Urinary bladder (tissue), 4 donors: ENCODE measurements at places on chromosomes 11 and 22. TPM values are rescaled to one million over a fixed set of nuclear protein-coding genes. Genes with fewer than 3 reads are reported as not detected.

DNA sequence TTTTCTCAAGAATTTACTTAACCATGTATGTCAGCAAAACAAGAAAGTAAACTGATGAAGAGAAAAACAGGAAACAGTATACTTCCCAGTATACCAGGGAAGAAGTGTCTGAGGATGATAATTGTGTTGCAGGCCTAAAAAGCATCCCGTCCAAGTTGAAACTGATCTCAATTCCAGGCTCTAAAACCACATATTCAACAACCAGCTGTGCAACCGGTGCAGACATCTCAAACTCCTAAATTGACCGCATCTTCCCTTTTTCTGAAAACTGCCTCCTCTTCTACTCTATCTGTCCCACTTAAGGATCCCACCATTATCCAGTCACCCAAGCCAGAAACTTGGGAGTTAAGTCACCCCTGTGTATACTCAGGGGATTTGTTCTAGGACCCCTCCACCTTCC lies 47.2 kb downstream of the CCDC83 start:
- no peak for DNase-seq

GRCh38 chr11:13277768-13278608 lies at the start of gene BMAL1:
BMAL1 (plus strand) TSS chr11:13277790; CDS start chr11:13354309, 76,519 bp downstream.
- DNase-seq = no peak

PARVB gene
- total RNA-seq = 11.2 TPM

- no peak for DNase-seq
Observed at GRCh38 chr11:45647329-45647728, 18.1 kb downstream of the CHST1 start.

SLC25A18 gene
- total RNA-seq = not detected

DNA sequence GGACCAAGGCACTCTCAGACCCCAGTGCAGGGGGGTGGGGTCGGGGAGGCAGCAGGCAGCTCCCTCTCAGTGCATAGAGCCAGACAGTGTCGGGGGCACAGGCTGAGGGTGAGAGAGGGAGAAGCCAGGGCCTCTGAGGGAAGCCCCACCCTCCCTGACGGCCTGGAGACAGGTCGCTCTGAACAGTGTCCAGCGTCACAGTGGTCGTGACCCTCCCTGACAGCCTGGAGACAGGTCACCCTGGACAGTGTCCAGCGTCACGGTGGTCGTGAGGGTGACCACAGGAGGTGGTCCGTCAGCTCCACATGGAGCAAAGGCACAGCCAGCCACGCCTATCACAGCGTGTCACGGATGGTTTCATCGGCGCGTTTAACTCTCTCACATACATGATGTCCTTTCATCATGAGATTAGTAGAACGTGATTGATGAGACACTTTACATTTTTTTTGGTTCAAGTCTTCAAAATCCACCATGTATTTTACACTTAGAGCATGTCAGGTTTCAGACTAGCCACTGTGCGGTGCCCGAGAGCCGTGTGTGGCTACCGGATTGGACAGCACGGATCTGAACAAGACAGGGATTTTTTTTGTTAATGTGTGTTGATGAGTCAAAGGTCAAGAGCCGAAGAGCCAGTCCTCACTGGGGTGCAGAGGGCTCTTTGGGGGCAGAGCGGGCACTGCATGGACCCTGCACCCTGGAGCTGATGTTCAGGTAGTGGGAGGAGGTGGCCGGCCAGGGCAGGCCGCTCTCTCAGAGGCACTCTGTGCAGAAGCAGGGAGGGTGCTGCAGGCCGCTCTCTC lies 23.9 kb upstream of the PANX2 start:
- no peak for DNase-seq

DNA sequence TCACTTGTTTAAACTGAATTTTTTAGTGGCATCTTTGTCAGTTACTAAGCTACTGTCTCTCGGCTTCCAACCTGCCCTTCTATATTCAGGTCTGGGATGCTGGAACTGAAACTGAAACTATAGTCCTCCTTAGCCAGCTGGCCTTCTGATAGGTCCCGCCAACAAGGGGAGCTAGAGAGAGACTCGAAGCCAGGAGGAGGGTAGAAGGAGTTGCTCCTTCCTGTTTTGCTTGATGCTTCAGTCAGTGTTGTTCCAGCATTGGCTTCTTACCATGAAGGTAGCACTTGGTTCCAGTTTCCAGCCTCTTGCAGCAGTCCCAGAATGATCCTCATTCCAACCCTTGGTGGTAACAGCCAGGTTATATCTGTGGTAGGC lies 32.9 kb upstream of the HORMAD2 start:
- no peak for DNase-seq

DNA sequence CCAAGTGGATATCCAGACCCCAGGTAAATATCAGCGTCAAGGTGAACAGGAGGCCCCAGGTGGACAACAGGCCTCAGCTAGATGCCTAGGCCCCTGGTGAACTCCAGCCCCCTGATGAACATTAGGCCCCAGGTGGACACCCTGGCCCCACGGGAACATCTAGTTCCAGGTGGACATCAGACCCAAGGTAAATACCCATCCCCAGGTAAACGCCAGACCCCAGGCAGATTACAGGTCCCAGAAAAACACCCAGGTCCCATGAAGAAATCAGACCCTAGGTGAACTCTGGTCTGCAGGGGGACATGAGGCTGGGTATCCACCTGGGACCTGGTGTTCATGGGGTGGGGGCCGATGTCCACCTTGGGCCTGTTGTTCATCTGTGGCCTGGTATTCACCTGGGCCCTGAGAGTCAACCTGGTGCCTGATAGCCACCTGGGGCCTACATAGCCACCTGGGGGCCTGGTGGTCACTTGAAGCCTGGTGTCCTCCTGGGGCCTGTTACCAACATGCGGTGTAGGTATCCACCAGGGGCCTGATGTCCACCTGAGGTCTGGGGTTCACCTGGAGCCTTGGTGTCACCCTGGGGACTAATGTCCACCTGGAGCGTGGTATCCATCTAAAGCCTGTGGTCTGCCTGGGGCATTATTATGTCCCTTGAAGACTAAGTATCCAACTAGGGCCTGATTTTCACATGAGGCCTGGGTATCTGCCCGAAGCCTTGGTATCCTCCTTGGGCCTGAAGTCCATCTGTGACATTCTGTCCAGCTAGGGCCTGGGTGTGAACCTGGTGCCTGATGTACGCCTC lies 56.8 kb upstream of the SEPTIN5 start:
- no peak for DNase-seq

DNA sequence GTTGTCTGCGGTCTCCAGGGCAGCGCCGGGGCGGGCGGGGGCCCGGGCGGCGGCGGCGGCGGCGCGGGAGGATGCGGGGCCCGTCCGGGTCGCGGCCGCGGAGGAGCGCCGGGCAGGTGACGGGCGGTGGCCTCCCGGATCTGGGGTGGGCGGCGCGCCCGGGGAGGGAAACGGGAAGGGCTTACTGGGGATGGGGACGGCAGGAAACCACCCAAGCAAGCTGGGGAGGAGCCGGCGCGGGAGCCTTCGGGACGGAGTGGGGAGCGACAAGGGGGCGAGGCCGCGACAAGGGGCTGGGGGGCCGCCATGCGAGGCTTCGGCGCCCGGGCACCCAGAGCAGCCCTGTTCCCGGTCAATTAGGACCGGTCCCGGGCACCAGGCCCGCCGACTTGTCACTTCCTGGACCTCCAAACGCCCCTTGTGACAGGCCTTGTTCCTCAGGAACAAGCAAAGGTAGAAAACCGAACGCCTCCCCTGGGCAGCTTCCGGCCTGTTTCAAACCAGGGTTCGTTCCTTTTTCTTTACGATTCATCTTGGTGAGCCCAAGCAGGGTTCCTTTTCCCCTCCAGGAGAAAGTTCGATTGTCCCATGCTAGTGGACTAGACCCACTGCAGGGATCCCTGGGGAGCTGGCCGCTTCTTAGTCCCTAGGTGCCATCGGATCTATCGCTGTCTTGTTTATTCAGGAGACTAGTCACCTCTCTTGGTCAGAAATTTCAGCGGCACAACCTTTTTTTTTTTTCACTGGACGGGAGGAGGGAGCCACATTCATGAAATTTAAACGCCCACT lies 492 bp downstream of the JHY start:
- peak; percentile 39 for DNase-seq

KCNJ1 gene
- not detected for total RNA-seq

OR51G1 gene
- not detected for total RNA-seq

GRCh38 chr22:41001722-41002122 lies 50.5 kb downstream of the RBX1 start:
- DNase-seq = peak; percentile 65

DNA sequence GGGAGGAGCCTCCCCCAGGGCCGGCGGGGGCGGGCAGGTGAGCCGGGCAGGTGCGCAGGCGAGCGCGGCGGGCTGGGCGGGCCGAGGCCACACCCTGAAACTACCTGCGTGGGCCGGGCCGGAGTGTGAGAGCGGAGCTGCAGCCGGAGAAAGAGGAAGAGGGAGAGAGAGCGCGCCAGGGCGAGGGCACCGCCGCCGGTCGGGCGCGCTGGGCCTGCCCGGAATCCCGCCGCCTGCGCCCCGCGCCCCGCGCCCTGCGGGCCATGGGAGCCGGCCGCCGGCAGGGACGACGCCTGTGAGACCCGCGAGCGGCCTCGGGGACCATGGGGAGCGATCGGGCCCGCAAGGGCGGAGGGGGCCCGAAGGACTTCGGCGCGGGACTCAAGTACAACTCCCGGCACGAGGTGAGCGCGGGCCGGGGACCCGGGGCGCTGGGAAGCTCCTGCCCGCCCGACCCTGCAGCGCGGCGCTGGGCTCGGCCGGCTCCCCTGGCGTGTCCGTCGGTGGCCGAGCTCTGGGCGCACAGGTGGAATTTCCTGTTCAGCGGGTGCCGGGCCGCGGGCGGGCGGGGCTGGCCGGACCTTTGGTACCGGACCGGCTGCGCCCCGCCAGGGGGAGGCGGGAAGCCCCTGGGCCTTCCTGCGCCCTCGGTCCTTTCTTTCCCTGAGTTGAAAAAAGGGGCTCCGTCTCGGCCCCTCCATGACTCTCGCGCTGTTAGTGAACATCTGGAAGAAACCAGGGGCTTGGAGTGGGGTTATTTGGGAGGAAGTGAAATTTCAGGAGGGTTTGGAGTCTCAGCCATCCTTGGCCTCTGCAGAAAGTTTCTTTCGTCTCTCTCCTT lies at the start of gene ST14:
Gene ST14 (plus strand): TSS at position 126 of the 841 bp plus-strand sequence. CDS start 198 bp downstream, at position 324.
- DNase-seq = no peak

RAPSN gene
- 3.0 TPM for total RNA-seq
